ENCODE measurements at places on chromosomes 5 and 9.
A peak's percentile ranks its signal among the peaks of the same experiment; 100 is the strongest.

GRCh38 chr5:111266491-111266890 is 42.3 kb downstream of the CAMK4 start:
- no peak for DNase-seq

- no peak for DNase-seq
Observed at GRCh38 chr9:105127863-105128220, 116.6 kb upstream of the SLC44A1 start.

DNA sequence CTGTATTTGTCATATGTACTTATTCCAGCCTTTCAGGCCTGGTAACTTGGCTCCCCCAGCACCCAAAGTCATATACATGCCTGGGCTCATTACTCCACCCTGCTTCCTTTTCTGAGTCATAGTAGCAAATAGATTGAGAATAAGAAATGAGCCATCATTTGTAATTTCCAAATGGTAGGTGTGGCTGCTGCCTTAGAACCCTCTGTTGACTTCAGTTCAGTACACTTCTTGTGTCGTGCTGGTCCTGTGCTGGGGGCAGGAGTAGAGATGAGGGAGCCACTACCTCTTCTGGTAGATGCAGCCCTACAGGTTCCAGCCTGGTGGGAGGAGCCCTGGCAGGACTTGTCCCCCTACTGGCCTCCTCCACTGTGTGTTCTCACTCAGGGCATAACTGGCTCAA is 11.1 kb downstream of the GM2A start:
- DNase-seq = no peak

DNA sequence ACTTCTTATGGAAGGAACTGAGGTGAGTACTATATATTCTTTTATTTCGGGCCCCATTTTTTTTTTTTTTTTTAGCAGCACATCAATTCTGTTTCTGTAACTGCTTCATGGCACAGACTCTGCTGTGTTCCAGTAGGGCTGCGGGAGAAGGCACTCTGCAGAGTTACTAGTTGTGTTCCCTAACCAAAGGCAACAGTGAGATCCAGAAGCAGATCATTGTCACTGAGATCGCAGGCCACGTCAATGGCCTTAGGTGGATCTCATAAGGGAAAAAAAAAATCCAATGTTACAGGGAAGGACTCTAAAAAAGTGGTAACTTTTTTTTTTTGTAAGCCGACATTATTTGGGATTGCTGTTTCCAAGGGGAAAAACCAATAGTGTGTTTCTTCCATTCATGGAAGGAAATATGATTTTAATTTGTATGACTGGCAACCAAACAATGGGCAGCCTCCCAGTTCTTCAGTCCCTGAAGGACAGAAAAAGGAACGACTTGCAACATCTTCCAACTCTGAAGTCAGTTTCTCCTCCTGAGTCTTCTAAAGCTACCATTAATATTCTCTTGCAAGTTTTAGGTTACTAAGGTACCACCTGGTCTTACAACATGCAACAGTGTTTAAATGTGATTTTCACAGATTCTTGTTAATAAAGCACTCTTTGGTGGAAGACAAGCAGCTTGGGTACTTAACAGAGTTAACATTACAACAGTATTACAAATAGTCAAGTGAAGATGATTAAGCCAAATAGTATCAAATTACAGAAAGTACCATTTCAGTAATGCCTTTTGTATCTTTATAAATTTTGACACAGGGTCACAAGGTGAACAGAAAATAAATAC is 52.8 kb downstream of the HABP4 start:
- no peak for DNase-seq

DNA sequence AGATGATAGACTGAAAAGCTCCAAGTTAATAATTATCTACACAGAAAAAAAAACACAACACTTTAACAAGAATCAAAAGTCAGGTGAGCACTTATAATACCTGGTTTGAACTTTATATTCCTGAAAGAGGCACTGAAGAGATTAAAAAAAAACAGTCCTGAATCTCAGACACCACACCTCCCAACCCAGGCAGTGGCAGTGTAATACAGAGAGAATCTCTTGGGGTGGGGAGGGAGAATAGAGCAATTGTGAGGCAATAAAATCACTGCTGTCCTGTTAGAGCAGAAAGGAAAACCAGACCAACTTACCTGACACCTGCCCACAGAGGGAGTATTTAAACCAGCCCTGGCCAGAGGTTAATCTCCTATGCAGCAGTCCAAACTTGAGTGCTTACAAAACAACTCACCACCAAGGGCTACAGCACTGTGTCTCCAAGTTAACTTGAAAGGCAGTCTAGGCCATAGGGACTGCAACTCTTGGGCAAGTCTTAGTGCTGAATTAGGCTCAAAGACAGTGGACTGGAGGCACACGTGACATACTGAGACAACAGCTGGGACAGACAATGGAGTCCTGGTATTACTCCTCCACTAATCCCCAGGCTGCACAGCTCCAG is 54.2 kb downstream of the SLCO4C1 start:
- DNase-seq = no peak

DNA sequence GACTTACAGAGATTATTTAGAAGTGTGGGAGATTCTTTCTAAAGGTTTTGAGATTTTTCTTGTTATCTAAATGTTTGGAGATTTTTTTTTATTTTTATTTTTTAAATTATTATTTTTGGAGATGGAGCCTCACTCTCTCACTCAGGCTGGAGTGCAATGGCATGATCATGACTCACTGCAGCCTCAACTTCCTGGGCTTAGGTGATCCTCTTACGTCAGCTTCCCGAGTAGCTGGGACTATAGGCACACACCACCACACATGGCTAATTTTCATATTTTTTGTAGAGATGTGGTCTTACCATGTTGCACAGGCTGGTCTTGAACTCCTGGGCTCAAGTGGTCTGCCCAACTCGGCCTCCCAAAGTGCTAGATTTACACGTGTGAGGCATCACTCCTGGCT is 694.5 kb downstream of the TLE1 start:
- DNase-seq = no peak

DNA sequence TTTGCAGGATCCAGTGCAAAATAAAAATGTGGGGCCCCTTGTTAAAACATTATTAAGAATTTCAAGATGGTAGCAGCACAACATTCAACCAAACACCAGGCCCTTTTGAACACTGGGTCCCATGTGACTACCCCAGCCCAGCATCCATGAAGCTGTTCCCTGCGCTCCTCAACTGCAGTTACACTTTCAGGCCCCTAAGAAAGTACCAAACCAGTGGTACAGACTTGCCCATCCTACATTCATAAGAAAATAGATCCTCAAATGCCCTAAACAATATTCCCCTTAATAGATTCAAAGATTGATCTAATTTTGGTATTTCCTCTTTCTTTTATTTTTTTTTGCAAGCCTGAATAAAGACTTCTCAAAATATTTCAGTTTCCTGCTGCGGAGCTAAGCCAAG is 201.7 kb downstream of the EFNA5 start:
- no peak for DNase-seq

DNA sequence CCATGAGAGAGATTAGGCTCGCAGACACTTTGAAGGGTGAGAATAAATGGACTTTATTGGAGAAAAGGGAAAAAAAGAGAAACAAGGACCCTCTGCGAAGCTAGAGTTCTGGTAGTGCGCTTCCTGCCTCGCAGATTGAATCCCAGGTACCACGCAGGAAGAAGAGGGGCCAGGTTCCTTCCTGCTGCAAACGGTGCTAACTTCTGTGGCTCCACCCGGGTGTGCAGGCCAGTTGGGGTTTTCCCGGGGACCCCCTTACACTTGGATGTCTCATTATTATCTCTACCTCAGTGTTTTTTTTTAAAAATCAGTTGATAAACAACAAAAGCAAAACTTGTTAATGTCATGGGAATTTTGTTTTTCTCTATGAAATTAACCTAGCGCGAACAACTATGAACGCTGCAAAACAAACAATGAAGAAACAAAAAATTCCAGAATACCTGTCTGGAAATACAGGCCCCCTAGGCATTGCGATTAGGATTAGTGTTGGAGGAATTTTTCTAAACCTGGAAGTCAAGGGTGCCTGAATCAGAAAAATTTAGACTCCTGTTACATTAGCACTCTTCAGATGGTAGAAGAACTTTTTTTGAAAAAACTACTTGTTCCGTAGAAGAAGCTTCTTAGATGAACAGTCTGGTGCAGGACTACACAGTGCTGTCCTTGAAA is 414.5 kb downstream of the MAN2A1 start:
- no peak for DNase-seq

- DNase-seq = no peak
Observed at GRCh38 chr9:114143234-114143633, 12.1 kb upstream of the COL27A1 start.

DNA sequence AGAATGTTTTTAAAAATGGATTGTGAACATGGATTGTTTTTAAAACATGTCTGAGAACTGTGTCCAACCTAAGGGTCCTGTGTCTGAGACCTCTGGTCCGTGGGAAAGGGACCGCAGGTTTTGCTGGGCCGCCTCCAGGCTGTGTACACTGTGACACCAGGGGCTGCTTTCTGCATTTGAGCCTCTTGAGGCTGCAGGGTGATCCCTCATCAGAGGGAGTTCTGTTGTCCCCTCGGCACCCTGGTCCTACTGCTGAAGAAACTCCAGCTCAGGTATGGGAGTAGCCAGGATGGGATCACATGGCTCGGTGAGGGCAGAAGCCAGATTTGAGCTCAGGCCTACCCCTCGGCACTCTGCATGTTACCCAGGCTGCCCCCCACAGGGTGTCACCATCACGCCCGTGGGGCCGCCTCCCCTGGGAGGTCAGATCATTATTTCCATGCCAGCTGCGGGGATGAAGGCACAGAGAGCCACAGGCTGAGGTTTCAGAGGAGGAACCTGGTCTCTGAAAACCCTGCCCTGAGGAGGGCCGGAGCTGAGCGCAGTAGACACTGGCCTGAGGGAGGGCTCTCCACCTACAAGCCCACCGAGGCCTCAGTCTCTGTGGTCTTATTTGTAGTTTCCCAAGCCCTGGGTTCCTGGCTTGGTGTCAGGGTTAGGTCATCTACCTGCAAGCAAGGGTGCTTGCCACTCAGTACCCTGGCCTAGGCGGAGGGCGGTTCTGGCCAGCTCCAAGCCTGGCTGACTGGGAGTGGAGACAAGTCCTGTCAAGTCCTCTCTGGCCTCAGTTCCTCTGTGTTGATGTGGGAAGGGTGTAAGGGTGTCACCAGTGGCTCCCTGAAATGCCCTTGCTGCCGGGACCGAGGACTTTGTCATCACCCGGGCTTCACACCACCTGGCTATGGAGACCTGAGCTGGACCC is 2.8 kb downstream of the PRR7 start:
- no peak for DNase-seq

GRCh38 chr5:117473165-117473564 is 898.5 kb upstream of the SEMA6A start:
- DNase-seq = no peak

- DNase-seq = no peak
Observed at GRCh38 chr5:133838286-133838685, 130.1 kb downstream of the C5orf15 start.

GRCh38 chr9:110541950-110542349 is 37.6 kb downstream of the SVEP1 start:
- DNase-seq = no peak

GRCh38 chr5:130335117-130335516 is 430.9 kb downstream of the CHSY3 start:
- DNase-seq = no peak

GRCh38 chr5:163586531-163586956 is 81.1 kb downstream of the MAT2B start:
- no peak for DNase-seq

DNA sequence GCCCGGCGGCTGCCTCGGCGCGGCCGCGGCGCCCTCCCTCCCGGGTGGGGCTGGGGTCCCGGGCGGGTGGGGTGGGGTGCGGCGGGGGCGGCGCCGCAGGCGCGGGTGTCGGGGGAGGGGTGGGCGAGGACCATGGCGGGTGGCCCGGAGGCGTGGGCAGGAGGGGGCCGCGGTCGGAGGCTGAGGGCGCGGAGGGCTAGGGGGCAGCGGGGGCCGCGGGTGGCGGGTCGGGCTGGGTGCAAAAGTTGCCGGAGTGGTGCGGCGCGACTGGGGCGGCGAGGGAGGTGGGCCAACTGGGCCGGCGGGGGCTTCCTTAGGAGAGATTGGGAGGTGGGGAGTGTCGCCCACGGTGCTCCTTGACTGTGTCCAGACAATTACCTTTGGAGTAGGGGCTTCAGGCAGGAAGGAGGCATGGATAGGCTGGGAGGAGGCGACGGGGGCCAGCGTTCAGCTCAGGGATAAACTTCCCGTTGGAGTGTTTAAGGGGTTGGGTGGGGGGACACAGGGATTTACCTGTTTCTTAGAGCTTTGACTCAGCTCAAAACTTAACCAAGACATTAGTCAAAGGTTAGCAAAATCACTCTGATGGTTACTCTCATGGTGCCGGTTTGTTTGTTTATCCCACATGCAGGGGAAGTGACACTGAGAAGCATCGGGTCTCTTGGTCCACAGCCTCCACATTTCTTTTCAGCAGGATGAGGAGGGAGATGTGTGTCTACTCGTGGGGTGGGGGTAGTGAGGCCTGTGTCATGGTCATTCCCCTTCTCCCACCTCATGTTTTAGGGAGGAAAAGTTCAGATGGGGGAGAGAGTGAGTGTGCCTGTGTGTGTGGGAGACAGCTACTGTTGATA is 859 bp downstream of the CSNK1G3 start:
- DNase-seq = peak; percentile 5

- DNase-seq = no peak
Observed at GRCh38 chr9:13607481-13608441, 328.3 kb upstream of the MPDZ start.

GRCh38 chr5:172453986-172454357 is 353 bp downstream of the SH3PXD2B start:
- no peak for DNase-seq

DNA sequence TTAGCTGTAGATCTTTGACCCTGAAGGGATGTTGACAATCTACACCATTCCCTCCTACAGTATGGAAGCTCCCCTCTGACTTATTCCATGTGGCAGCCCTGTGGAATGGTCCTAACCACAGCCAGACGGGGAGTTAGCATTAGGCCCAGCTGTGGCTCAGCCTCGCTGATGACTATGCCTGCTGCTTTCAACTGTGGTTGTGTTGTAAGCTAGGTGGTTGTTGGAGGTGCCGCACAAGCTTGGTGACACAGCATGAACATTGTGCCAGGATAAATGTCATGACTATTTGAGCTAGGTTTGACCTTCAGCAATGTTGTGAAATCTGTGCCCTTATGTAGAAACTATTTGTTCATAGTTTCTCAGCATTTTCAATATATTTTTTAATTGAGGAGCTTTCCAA is 40.6 kb downstream of the SGCD start:
- DNase-seq = no peak

GRCh38 chr5:151155775-151156506 is 1.6 kb downstream of the ANXA6 start:
- peak; percentile 11 for DNase-seq

GRCh38 chr5:143174714-143175398 is 228.6 kb downstream of the NR3C1 start:
- DNase-seq = no peak

- no peak for DNase-seq
Observed at GRCh38 chr5:154523104-154523503, 45.1 kb upstream of the HAND1 start.

DNA sequence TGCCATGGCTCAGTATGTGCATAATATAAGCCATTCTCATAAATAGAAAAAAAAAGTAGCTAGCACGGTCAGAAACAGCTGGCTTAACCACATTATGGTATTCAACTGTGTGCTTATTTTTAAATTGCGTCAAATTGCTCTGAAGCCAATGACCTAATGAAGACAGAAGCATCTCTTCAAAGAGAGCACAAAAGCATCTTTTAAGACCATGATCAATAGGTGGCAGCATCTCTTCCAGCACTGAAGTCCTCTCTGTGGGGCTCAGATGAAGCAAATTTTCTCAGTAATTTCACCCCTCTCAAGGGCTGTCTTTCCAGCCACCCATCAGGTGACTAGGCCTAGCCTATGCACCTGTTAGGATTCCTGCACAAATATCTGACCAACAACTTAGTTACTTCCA is 251.4 kb downstream of the GLIS3 start:
- DNase-seq = no peak

- no peak for DNase-seq
Observed at GRCh38 chr9:106843371-106843770, 19.6 kb upstream of the ZNF462 start.

- no peak for DNase-seq
Observed at GRCh38 chr5:73654171-73654811, 28.3 kb downstream of the ARHGEF28 start.
